ENCODE measurements at places on chromosomes 13 and 19. TPM values are rescaled to one million over a fixed set of nuclear protein-coding genes. Genes with fewer than 3 reads are reported as not detected.

DNA sequence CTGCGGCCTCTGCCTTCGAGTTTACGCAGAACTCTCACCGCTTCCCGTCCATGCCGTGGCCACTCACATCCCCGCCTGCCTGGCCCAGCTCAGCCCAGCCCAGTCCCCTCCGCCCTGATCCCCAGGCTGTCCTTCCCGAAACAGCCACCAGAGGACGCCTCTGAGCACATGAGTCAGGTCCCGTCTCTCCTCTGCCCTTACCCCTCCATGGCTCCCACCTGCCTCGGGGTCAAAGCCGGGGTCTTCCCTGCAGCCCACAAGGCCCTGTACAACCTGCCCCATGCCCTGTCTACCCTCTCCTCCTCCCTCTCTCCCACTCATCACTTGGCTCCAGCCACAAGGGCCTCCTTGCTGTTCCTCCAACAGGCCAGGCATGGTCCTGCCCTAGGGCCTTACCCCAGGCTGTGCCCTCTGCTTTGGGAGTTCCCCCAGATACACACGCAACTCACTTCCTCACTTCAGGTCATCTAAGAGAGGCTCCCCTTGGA is 8.1 kb upstream of the SEMA6B start:
- no peak overlapping the region for H3K27ac ChIP-seq
- H3K36me3 ChIP-seq: no peaks in the 10 kb centered on the region
- no peak overlapping the region for H3K4me3 ChIP-seq
- DNase-seq: peak; percentile 40

DNA sequence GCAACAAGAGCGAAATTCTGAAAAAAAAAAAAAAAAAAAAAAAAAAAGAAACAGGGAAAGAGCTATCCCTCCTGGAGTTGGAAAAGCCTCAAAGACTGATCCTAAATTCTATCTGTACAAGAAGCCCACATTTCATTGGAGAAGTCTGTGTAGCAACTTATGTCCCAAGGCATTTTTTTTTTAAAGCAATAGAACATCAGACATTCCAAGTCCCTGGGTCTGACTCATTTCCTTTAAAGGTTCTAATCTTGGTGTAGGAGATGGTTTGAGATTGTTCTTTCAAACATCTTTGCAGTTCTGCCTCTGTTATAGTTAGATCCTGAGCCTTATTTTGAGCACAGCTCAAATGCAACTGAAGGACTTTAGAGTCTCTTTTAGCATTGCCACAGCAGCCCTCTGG is 706.5 kb upstream of the MIR17HG start:
- H3K27ac ChIP-seq: no peak overlapping the region
- no peaks in the 10 kb centered on the region for H3K4me1 ChIP-seq

DNA sequence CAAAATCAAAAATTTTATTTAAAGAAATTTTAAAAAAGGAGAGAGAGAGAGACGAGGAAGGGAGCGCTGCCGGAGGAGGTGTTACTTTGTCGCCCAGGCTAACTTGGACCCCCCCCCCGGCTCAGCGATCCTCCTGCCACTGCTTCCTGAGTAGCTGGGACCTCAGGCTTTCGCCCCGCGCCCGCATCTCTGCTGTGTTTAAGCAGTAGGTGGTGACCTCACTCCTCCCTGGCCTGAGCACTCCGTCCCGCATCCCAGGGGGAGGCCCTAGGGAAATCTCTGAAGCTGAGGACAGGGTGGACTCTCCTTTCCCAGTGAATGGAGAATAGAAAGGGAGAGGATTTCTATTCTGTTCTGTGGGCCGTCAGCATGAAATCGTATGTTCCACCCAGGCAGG is 485 bp upstream of the ZNF845 start:
- H3K4me3 ChIP-seq: peak overlapping the region; percentile 93
- no peaks in the 10 kb centered on the region for H3K36me3 ChIP-seq
- H3K27me3 ChIP-seq: no peaks in the 10 kb centered on the region
- H3K27ac ChIP-seq: peak overlapping the region; percentile 67
- no peak for DNase-seq
- no peaks in the 10 kb centered on the region for H3K4me1 ChIP-seq

PSPN gene
- total RNA-seq: 2.6 TPM

VN1R4 gene
- not detected for total RNA-seq

All from naive thymus-derived CD4-positive, alpha-beta T cell (primary cell).